ENCODE measurements at places on chromosomes 3 and 15. TPM values are rescaled to one million over a fixed set of nuclear protein-coding genes. Genes with fewer than 3 reads are reported as not detected.
A peak's percentile ranks its signal among the peaks of the same experiment; 100 is the strongest.

DNA sequence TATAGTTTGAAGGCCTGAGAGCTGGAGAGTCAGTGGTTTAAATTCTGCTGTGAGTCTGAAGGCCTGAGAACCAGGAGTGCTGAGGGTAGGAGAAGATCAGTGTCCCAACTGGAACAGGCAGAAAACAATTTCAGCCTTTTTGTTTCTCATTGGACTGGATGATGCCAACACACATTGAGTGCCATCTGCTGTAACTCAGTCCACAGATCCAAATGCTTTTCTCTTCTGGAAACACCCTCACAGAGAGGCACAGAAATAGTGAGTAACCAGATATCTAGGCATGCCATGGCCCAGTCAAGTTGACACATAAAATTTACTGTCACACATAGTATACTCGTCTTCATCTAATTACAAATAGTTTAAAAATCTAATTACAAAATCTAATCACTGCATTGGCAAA lies 100.8 kb downstream of the NEO1 start:
- no peak for DNase-seq
- H3K4me1 ChIP-seq, result no peaks in the 10 kb centered on the region
- no peaks in the 10 kb centered on the region for H3K36me3 ChIP-seq
- no peak overlapping the region for H3K4me3 ChIP-seq
- no peak overlapping the region for H3K27ac ChIP-seq
- H3K27me3 ChIP-seq, result no peaks in the 10 kb centered on the region

DNA sequence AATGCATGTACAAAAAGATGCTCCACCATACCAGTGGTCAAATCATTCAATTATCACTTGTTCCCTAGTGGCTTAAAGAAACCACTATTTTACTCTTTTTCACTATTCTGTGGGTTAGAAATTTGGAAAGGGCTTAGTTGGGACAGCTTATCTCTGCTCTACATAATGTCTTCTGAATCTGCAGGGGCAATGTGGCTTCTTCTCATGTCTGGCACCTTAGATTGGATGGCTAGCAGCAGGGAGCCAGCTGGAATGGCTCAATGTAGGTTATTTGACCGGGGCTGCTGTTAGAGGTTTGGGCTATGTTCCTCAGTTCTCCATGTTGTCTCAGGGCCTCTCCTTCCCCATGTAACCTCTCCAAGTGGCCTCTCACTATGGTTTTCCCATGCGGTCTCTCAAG lies 57.5 kb upstream of the EPHB1 start:
- no peaks in the 10 kb centered on the region for H3K27me3 ChIP-seq
- no peaks in the 10 kb centered on the region for H3K36me3 ChIP-seq
- DNase-seq, result no peak
- no peak overlapping the region for H3K4me3 ChIP-seq

DNA sequence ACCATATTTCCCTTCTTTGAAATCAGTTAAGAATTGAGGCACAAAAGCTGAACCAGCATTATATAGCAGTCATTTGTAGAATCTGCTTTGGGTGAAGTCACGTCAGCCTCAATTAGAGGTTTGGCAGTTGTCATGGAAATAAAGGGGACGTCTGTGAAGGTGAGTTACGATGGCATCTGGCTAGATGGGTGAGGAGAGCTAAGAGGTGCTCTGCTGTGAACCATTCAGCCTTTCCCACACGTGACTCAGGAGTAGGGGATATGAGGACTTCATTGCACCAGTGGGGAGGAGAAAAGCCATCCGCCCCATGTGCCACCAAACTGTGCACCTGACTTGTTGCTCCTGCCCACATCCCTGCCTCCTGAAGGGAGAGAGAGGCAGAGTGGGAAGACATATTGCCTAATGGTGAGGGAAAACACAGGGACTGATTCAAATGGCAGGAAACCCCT lies 2.8 kb upstream of the C15orf40 start:
- DNase-seq, result no peak
- H3K36me3 ChIP-seq, result no peaks in the 10 kb centered on the region
- H3K27me3 ChIP-seq, result no peaks in the 10 kb centered on the region
- H3K4me3 ChIP-seq, result no peak overlapping the region
- no peak overlapping the region for H3K27ac ChIP-seq
- H3K4me1 ChIP-seq, result peaks cover 11% of the 10 kb centered on the region

DNA sequence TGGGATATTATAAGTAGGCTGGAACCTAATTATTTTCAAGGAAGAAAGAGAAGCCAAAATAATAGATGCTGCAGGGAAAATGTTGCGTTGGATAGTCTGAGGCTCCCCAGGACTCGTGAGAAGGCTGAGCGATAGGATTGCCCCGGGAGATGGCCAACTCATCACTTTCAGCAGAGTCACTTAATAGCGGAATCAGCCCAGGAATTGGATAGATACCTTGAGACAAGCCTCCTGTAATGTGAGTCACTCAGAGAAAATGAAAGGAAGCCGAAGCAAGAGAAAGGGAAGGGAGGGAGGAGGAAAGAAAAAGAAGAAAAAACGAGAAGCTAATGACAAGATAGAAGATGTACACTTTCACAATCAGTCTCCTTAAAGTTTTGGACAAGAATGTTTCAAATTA lies 94.3 kb downstream of the SQOR start:
- no peaks in the 10 kb centered on the region for H3K36me3 ChIP-seq
- no peak for DNase-seq
- H3K27me3 ChIP-seq, result no peaks in the 10 kb centered on the region
- H3K27ac ChIP-seq, result no peak overlapping the region

DNA sequence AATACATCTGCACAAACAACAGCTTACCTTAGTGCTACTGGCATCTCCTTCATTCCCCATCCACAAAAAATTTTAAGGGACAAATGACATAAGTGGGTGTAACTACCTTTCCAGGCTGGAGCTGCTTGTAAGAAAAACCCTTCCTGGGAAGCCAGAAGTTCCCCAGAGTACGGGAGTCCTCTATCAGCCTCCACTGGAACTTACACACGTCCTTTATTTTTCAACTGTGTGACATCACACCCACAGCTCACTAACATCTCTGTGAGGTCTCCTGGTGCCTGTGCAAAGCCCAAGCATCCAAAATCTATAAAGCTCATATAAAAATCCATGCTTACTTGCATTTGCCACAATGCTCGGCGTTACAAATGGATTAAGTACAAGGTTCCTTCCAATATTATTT lies 27.6 kb downstream of the LRIG1 start:
- no peak overlapping the region for H3K4me3 ChIP-seq
- no peak for DNase-seq
- no peak overlapping the region for H3K27ac ChIP-seq
- no peaks in the 10 kb centered on the region for H3K27me3 ChIP-seq

- H3K4me1 ChIP-seq, result peaks cover 7% of the 10 kb centered on the region
- peak overlapping the region; percentile 81 for H3K27ac ChIP-seq
- H3K27me3 ChIP-seq, result no peaks in the 10 kb centered on the region
These were observed 976 bp upstream of the ABTB1 start for GRCh38 chr3:127671523-127672428.

DNA sequence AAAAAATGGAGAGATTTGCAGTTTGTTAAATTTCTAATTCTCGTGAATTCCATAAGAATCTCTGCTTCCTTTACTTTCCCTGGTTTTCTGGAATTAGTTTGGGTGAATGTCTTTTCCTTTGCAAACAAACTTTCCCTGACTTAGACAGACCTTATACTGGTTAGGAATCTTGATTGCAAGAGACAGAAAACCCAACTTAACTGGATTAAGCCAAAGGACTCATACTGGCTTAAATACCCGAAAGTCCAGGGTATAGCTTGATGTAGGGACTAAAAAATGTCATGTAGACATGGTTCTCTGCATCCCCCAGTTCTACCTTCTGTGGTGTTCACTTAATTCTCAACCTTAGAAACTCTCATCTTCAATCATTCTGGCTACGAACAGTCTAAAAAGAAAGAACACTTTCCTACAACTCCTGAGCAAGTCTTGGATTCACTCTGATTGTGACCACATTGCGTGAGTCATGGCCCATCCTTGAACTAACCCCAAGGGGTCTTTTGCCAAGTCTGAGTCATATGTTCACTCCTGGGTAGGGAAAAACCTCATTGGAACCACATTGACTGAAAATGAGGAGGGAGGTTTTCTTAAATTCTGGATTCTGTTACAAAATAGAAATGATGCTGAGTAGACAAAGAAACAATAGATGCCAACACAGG lies 136.0 kb upstream of the DAZL start:
- no peak overlapping the region for H3K4me3 ChIP-seq
- H3K36me3 ChIP-seq, result no peaks in the 10 kb centered on the region
- H3K27me3 ChIP-seq, result no peaks in the 10 kb centered on the region
- no peak for DNase-seq
- no peak overlapping the region for H3K27ac ChIP-seq
- H3K4me1 ChIP-seq, result no peaks in the 10 kb centered on the region

GRCh38 chr3:69012100-69012799 lies 1.2 kb downstream of the EOGT start:
- peak; percentile 55 for DNase-seq
- H3K4me3 ChIP-seq, result peak overlapping the region; percentile 85
- no peaks in the 10 kb centered on the region for H3K27me3 ChIP-seq
- H3K27ac ChIP-seq, result peak overlapping the region; percentile 100
- no peaks in the 10 kb centered on the region for H3K36me3 ChIP-seq
- H3K4me1 ChIP-seq, result peaks cover 4% of the 10 kb centered on the region

DNA sequence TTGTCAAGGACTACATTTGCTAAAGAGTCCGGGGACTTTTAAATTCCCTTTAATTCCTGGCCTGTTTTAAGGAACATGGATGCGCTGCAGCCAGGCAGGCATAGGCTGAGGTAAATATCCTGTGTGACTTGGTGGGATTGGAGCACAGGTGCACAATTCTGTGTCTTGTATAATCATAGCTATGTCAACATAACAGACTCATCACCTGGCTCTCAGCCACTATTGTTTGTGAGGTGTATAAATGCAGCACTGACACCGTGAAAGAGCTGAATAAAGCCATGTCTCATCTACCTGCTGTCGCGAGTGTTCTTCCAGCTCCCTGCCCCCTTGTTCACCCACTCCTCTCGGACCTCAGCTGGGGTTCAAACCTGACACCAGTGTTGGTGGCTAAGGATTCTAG lies 109.7 kb downstream of the MFSD1 start:
- no peaks in the 10 kb centered on the region for H3K4me1 ChIP-seq
- DNase-seq, result no peak
- no peaks in the 10 kb centered on the region for H3K36me3 ChIP-seq

- no peaks in the 10 kb centered on the region for H3K27me3 ChIP-seq
- no peaks in the 10 kb centered on the region for H3K36me3 ChIP-seq
- H3K4me1 ChIP-seq, result peaks cover 6% of the 10 kb centered on the region
- no peak for DNase-seq
- no peak overlapping the region for H3K4me3 ChIP-seq
These were observed 30.4 kb downstream of the MGA start for GRCh38 chr15:41690636-41691035.

DNA sequence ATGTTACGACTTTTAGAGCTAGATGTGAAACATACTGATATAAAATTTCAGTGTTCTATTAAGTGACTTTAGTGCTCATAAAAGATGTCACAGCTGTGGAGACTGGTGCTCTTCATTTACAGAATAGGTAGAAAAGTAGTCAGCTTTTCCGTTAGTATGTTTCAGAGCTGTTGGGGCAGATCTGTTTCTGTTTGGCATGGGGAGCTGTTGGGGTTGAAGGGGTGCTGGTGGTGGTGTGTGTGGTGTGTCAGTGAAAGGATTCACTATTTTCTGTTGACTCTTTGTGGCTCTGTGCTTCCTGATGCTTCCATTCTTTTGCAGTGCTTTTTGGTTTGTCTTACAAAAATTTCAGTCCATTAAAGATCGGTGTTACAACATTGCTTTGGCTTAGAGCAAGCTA lies 3.2 kb downstream of the UBE2E2 start:
- no peak for DNase-seq
- no peak overlapping the region for H3K4me3 ChIP-seq
- peaks cover 2% of the 10 kb centered on the region for H3K4me1 ChIP-seq
- H3K27ac ChIP-seq, result no peak overlapping the region
- H3K27me3 ChIP-seq, result no peaks in the 10 kb centered on the region

GRCh38 chr3:124780761-124781475 lies 50.7 kb downstream of the UMPS start:
- no peaks in the 10 kb centered on the region for H3K36me3 ChIP-seq
- DNase-seq, result peak; percentile 50
- H3K27me3 ChIP-seq, result no peaks in the 10 kb centered on the region
- H3K27ac ChIP-seq, result peak overlapping the region; percentile 68
- H3K4me3 ChIP-seq, result no peak overlapping the region

- peak within 1 kb of the TSS; percentile 85 for H3K27ac ChIP-seq
- no peaks in the 10 kb centered on the region for H3K27me3 ChIP-seq
- peak; percentile 89 for DNase-seq
These were observed at the start of gene P3H2 for GRCh38 chr3:190120269-190121060. Gene P3H2, minus strand, starts transcription at chr3:190120897. Its CDS starts 166 bp downstream, at chr3:190120731.

DNA sequence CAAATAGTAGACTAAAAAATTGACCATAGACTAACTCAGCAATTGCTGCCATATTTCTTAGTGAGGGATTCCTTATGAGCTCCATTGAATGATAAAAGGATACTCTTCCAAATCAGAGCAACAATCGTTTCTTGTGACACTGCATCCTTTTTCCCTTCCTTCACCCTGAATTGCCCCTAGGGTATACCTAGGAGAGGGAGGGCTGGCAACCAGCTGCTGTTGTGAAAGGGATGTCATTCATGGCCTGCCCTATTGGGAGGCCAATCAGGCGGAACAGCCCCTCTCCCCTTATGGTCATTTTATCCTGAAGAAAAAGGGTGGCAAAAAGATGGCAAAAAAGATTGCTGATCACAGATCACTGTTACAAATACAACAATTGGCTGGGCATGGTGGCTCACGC lies 26.3 kb downstream of the B3GNT5 start:
- no peaks in the 10 kb centered on the region for H3K4me1 ChIP-seq
- no peak overlapping the region for H3K27ac ChIP-seq
- H3K27me3 ChIP-seq, result no peaks in the 10 kb centered on the region
- H3K36me3 ChIP-seq, result no peaks in the 10 kb centered on the region

DNA sequence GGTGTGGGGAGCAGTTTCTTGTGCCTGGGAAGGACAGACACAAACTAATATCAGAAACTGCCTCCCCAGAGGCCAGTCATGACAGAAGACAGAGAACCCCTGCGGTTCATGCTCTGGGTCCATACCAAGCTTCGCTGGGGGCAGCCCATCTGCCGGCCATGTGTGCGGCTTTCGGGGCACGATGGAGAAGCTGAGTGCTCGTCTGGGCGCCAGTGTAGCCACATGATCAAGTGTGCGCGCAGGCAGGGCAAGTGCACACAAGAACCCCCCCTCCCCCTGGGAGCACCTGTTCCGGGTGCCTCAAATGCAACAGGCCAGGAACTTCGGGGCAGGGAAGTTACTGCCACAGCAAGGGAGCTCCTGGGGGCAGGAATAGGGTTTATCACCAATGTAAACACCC lies 1.8 kb downstream of the ADAMTS17 start:
- H3K36me3 ChIP-seq, result no peaks in the 10 kb centered on the region
- H3K27me3 ChIP-seq, result no peaks in the 10 kb centered on the region
- DNase-seq, result no peak
- H3K4me3 ChIP-seq, result no peak overlapping the region
- H3K4me1 ChIP-seq, result no peaks in the 10 kb centered on the region

PAQR5 gene
- 0.66 TPM for total RNA-seq

LTF gene
- total RNA-seq, result 1.2 TPM

SCAP gene
- total RNA-seq, result 53.7 TPM

ROPN1 gene
- total RNA-seq, result not detected

PLOD2 gene
- 65.4 TPM for total RNA-seq

CCR9 gene
- not detected for total RNA-seq

ZIC1 gene
- total RNA-seq, result not detected

PLA2G4D gene
- 0.11 TPM for total RNA-seq

PFN2 gene
- total RNA-seq, result 99.9 TPM

Measured in ovary (tissue), 10 donors.